GM04504 (cell line): ENCODE measurements at places on chromosomes 5 and 9.

- DNase-seq = no peak
Observed at GRCh38 chr9:68629042-68629441, 76.0 kb upstream of the PIP5K1B start.

DNA sequence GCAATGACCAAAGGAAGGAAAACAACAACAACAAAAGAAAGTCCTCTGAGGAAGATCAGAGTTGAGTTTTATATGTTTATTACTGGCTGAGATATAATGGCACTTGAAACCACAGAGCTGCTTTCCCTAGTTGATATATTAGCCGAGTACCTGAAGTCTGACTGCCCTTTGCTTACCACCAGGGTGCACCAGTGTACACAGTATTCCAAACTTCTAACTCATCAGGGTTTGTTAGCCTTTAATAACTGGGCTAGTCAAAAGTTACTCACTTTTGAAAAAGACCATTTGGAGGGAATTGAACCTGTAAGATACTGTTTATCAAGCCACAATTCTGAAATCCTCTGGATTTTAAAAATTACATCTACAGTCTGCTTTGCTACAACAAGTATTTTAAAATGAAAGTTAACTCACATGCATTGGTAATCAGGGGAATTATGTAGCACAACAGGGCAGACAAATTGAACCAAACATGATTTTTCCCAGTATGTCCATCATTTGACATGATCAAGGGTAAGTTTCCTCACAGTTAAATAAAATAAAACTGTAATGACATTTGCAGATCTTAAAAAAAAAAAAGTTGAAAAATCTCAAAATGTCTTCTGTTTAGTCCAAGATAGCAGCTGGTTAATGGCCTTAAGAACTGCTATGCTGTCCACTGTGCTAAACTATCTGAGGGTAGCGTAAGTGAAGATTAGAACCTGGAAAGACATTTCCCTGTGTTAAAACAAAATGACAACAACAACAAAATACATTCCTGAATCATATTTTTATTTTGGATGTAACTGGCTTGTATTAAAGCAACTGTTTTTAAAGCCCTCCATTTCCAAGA lies 57.3 kb upstream of the C6 start:
- DNase-seq = peak; percentile 19

GRCh38 chr5:10933121-10933520 lies 172.1 kb upstream of the DAP start:
- DNase-seq = no peak

GRCh38 chr9:136455043-136456002 lies 15.7 kb upstream of the INPP5E start:
- DNase-seq = no peak

DNA sequence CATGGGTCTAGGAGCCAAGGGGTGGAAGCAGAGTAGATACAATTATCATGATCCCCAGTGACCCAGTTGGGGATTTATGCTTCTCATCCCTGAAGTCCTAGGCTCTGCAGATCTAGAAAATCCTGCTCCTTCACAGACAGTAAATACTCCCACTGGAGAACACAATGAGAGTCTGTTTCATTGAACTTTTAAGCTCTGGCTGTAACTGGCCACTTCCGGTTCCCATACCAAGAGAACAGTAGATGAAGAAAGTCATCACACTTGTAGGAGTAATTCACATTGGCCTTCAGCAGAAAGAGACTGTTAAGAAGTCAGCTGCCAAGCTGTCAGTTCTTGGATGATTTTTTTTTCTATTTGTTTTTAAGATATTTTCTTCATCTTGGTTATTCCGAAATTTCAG lies 597.1 kb downstream of the ACTL7B start:
- DNase-seq = no peak

- peak; percentile 63 for DNase-seq
Observed at GRCh38 chr5:139271201-139272027, 22.1 kb upstream of the MATR3 start.

- no peak for DNase-seq
Observed at GRCh38 chr5:132353486-132353995, 16.0 kb upstream of the SLC22A5 start.

DNA sequence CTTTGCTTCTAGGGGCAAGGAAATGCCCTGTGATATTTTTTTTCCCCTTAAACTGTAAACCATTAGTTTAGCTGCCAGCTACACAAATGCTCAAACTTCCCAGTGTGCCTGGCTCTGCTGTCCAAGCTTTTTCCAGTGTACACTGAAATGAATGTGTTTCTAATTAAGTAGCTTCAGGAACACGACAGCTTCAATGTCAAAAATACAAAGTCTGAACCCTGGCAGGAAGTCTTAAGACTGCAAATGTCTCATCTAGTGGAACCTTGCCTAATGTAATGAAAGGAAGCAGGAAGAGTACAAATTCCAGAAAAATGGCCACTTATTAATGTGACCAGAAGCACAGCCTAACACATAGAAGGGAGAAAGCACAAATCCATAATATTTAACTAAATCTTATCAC lies 255.2 kb downstream of the CRB2 start:
- peak; percentile 47 for DNase-seq

GRCh38 chr5:6545036-6545693 lies 87.7 kb downstream of the NSUN2 start:
- DNase-seq = no peak

DNA sequence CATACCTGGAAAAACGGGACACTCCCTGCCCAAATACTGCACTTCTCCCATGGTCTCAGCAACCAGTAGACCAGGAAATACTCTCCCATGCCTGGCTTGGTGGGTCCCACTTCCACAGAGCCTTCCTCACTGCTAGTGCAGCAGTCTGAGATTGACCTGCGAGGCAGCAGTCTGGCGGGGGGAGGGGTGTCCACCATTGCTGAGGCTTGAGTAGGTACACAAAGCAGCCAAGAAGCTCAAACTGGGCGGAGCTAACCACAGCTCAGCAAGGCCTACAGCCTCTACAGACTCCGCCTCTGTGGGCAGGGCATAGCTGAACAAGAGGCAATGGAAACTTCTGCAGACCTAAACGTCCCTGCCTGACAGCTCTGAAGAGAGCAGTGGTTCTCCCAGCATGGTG lies 191.5 kb upstream of the FTMT start:
- no peak for DNase-seq

- no peak for DNase-seq
Observed at GRCh38 chr5:174188295-174188694, 142.8 kb downstream of the NSG2 start.

GRCh38 chr5:154949781-154950180 lies 8.9 kb downstream of the MRPL22 start:
- no peak for DNase-seq

DNA sequence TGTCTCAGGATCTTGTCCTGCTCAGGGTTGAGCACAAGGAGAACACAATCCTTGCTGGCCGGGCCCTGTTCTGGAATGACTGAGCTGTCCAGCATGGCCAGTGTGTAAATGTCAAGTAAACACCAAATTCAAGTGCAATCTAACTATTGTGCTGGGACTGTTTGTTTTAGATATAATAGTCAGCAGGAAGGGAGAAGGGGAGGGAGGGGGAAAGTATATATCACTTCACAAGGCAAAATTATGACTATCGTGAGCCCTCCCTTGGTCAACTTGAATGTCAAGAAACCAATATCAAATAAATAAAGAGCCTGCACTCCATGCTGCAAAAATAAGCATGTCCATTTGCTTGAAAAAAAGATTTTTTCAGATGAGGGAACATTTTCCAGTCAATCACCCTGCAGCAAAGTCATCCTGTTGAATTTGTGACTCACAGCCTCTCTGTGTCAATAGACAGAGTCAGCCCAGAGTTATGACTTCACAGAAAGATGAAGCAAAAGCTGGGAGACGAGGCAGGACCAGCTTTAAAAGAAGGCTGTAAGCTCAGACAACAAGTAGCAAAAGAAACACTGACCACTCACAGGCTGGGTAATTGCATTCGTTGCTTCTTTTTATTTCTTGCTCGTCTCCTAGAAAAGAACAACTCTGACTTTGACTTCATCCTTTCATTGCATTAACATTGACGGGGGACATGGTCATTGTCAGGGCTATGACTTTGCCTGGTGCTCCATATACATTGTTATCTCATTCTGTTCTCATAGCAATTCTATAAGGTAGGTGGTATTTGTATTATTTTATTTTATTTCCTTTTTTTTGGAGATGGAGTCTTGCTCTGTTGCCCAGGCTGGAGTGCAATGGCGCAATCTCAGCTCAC lies 15.3 kb upstream of the KLF4 start:
- no peak for DNase-seq

- DNase-seq = no peak
Observed at GRCh38 chr5:124773315-124774311, 27.2 kb upstream of the ZNF608 start.

DNA sequence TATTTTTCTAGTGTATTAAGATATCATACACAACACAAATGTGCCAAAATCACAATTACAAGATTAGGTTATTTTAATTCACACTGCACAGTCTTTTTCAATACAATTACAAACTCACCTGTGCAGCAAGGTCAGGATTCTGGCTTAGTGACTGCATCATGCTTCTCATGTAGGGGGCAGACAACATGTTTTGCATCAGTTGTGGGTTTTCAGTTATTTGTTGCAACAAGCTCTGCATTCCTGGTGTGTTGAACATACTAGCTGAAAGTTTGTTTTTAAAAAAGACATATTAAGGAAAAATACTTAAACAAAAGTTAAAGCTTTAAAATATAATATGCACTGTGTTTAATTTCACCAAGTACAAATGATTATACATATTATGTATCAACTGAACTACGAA lies 38.7 kb downstream of the UBQLN1 start:
- no peak for DNase-seq

- DNase-seq = no peak
Observed at GRCh38 chr5:149767281-149767550, 37.1 kb downstream of the PPARGC1B start.

DNA sequence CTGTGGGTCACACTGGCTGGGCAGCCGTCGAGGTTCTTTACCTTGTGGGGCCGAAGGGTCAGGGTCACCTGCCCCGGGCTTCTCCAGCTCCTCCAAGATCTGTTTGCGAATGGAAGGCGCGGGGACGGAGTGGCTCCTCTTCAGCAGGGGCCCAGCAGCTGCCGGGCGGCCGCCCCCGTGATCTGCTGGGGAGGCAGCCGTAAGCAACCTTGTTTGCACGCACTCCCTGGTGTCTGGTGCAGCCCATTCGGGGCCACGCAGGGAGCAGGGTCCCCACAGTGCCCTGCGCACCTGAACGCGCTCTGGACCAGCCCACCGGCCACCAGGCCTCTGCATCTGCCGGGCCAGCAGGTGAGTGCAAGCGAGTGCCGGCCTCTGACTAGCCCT lies 34.9 kb downstream of the PNPLA7 start:
- no peak for DNase-seq

- DNase-seq = no peak
Observed at GRCh38 chr5:157857816-157858526, 974 bp downstream of the CLINT1 start.

- DNase-seq = no peak
Observed at GRCh38 chr5:67037171-67037570, 159.4 kb downstream of the CD180 start.

GRCh38 chr5:174155706-174156105 lies 110.2 kb downstream of the NSG2 start:
- DNase-seq = no peak
